Naive thymus-derived CD4-positive, alpha-beta T cell (primary cell): ENCODE measurements at places on chromosomes 3 and 15. TPM values are rescaled to one million over a fixed set of nuclear protein-coding genes. Genes with fewer than 3 reads are reported as not detected.

- no peaks in the 10 kb centered on the region for H3K36me3 ChIP-seq
- peaks cover 28% of the 10 kb centered on the region for H3K4me1 ChIP-seq
- H3K27ac ChIP-seq: no peak overlapping the region
- DNase-seq: no peak
Observed at GRCh38 chr3:16378920-16379319, 113.9 kb downstream of the OXNAD1 start.

DNA sequence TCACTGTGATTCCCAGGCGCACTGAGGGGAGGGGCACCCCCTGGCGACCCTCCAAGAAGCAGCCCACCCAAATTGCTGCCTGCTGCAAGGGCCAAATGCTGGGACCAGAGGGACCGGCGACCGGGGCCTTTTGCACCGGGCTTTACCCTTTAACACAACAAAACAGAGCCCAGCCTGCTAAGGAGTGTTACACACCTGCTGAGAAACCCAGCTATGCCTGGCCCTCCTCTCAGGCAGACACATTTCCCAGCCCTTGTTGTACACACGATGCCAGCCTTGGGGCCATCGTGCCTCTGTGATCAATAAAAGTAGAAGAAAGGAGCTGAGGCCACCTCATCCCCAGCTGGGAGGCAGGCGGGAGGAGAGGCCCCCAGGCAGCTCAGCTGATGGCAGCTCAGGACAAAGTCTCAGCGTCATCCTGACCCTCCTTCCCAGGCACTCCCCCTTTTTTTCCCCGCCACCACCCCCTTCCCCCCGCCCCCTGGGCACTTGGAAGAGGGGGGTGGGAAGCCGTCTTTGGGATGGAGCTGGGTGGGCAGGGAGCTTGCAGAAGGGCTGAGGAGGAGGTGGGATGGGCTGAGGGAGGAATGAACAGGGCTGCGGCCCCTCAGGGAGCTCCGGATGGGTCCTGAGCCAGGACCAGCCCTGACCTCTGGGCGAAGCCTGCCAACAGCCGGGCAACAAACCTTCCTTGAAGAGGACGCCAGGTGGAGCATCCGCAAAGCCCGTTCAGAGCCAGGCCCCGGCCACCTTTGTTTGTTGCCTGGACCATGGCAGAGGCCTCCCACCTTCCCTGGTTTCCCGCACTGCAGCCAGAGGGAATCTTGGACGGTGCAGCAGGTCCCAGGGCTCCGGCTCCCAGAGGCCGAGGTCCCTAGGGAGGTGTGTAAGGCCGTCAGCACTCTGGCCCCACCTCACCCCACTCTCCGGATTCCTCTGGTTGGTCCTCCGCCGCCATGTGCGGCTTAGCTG, 45.9 kb upstream of the SEC61A1 start:
- H3K4me1 ChIP-seq: no peaks in the 10 kb centered on the region
- H3K27me3 ChIP-seq: no peaks in the 10 kb centered on the region
- no peak for DNase-seq
- no peaks in the 10 kb centered on the region for H3K36me3 ChIP-seq

GRCh38 chr15:38611228-38611627, 46.6 kb upstream of the RASGRP1 start:
- peak overlapping the region; percentile 2 for H3K4me3 ChIP-seq
- H3K36me3 ChIP-seq: no peaks in the 10 kb centered on the region
- peak; percentile 52 for DNase-seq
- no peaks in the 10 kb centered on the region for H3K27me3 ChIP-seq
- peak overlapping the region; percentile 57 for H3K27ac ChIP-seq

- no peak for DNase-seq
- H3K4me3 ChIP-seq: no peak overlapping the region
- H3K27ac ChIP-seq: no peak overlapping the region
Observed at GRCh38 chr15:68510558-68510957, 68.2 kb upstream of the CORO2B start.

DNA sequence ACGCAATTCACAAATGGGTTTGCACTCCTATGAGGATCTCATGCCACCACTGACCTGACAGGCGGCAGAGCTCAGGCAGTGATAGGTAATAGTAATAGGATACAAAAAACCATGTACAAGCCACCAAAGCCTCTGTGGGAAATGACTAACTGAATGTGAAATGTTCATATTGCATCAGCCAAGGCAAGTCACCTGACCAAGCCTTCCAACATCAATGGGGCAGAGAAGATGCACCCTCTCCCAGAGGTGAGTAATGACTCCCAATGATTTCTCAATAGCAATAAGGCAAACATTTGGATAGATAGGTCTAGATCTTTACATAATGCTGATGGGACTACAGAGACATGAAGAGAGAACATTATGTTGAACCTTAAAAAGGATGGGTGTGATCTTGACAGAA, 14.9 kb downstream of the CNTN3 start:
- H3K27ac ChIP-seq: no peak overlapping the region
- no peak for DNase-seq
- no peak overlapping the region for H3K4me3 ChIP-seq
- H3K4me1 ChIP-seq: no peaks in the 10 kb centered on the region

- H3K36me3 ChIP-seq: no peaks in the 10 kb centered on the region
- H3K27me3 ChIP-seq: no peaks in the 10 kb centered on the region
- H3K27ac ChIP-seq: no peak overlapping the region
- H3K4me1 ChIP-seq: no peaks in the 10 kb centered on the region
- no peak overlapping the region for H3K4me3 ChIP-seq
Observed at GRCh38 chr3:86954747-86955146, 36.2 kb downstream of the VGLL3 start.

GRCh38 chr3:11206316-11206715, 52.0 kb downstream of the HRH1 start:
- no peak overlapping the region for H3K4me3 ChIP-seq
- no peaks in the 10 kb centered on the region for H3K27me3 ChIP-seq
- no peaks in the 10 kb centered on the region for H3K36me3 ChIP-seq
- H3K4me1 ChIP-seq: no peaks in the 10 kb centered on the region

- DNase-seq: no peak
- H3K27me3 ChIP-seq: no peaks in the 10 kb centered on the region
- H3K4me3 ChIP-seq: no peak overlapping the region
- no peaks in the 10 kb centered on the region for H3K36me3 ChIP-seq
- no peak overlapping the region for H3K27ac ChIP-seq
- peaks cover 15% of the 10 kb centered on the region for H3K4me1 ChIP-seq
Observed at GRCh38 chr3:171416061-171416460, 44.1 kb downstream of the TNIK start.

DNA sequence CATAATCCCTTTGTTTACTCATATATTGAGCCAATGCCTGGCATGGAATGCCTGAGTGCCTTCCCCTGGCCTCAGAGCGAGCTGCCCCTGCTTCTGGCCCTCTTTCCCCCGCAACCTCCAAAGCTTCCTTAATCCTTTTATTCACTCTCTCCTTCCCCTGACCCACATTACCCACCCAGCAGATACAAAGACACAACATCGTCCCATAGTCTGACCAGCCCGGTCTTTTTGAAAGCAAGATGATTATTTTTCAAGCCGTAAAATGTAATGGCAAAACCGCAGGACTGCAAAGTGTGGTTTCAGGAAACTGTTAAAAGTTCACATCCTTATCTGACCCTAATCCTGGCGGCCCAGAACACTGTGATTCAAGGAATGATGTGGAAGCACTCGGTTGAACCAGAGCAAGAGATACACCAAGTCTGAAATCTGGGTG, 78.4 kb upstream of the LRTM1 start:
- H3K4me3 ChIP-seq: no peak overlapping the region
- H3K4me1 ChIP-seq: no peaks in the 10 kb centered on the region
- H3K36me3 ChIP-seq: no peaks in the 10 kb centered on the region
- no peaks in the 10 kb centered on the region for H3K27me3 ChIP-seq
- H3K27ac ChIP-seq: no peak overlapping the region
- no peak for DNase-seq

Gene ESYT3
- 0.32 TPM for total RNA-seq

Gene FBLN2
- not detected for total RNA-seq

Gene IMPG2
- total RNA-seq: 0.47 TPM

Gene DBR1
- 28.2 TPM for total RNA-seq
